ENCODE measurements at places on chromosomes 13 and 19. TPM values are rescaled to one million over a fixed set of nuclear protein-coding genes. Genes with fewer than 3 reads are reported as not detected.

DNA sequence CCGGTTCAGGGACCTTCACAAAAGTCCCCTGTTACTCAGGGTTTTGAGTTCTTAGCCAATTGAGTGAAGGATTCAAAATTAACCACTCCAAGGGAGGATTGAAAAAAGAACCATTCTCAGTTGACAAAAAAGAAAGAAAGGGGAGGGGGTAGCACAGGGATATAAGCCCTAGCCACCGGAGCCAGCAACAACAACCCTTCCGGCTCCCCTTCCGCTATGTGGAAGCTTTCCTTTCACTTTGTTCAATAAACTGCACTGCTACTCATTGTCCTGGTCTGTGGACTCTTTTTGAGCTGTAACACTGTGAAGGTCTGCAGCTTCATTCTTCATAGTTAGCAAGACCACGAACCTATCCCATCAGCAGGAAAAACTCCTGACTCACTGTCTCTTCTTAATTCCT is 1488.1 kb upstream of the PRR20A start:
- DNase-seq: no peak

- peak; percentile 57 for DNase-seq
Observed at GRCh38 chr13:25881971-25882451, 169.8 kb downstream of the SHISA2 start.

- no peak for DNase-seq
Observed at GRCh38 chr13:51632591-51633362, 48.5 kb downstream of the WDFY2 start.

DNA sequence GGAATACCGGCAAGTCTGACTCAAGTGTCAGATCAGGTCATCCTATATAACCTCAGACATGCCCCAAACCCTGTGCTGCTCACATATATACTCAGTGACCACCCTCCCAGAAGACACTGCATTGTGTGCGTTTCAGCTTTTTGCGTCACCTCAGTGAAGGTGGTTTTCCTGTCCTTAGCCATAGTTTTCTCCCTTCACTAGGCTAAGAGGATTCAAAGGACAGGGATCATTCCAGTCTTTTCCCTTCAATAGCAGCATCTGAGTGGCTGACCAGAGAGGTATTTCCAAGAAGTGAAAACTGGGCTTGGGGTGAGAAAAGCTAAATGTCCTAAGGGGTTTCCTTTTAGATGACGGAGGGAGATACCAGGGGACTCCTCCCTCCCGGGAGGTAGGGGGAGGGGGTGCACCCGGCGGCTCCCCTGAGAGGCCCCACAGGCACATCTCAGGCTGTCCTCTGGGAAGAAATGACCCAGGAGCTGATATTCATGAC is 12.7 kb upstream of the OR10H1 start:
- DNase-seq: no peak

- no peak for DNase-seq
Observed at GRCh38 chr19:41668315-41668714, 19.8 kb downstream of the CEACAM7 start.

DNA sequence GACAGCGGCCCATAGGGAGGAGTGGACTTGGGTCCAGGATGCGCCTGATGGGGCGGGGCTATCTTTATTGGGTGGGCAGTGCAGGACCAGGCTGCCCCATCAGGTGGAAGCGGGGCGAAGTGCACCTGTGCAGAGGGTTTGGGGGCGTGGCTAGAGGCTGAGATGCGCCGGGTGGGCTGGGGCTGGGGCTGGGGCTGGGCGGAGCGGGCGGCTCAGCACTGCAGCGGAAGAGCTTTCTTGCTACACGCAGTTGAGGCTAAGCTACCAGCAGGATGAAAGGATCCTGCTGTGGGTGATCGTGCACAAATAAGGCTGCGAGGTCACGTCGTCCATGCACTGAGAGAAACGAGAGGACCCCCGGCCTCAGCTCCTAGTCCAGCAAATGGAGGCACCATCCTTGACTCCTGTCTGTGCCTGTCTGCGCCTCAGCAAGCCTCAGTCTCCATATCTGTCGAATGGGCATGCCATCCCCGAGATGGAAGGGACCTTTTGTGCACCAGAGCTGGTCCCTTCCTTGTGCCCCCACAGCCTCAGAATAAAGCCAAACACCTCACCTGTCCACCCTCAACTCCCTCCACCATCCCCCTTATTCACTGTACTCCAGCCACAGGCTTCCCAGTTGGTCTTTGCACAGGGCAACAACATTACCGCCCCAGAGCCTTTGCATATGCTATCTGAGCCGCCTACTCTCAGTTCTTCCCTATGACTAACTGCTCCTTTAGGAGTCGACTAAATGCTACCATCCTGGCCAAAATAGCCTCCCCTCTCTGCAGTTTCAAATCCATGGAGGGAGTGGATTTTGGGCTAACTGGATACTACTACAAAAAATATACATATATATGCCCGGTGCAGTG is 21.0 kb upstream of the HOMER3 start:
- no peak for DNase-seq

GRCh38 chr19:13597640-13598039 is 91.4 kb upstream of the CACNA1A start:
- DNase-seq: peak; percentile 60

WBP4 gene
- 12.6 TPM for total RNA-seq

SHC2 gene
- total RNA-seq: 3.3 TPM

RNF17 gene
- not detected for total RNA-seq

NMRK2 gene
- total RNA-seq: not detected

SYNGR4 gene
- total RNA-seq: not detected

TRPC4 gene
- 1.7 TPM for total RNA-seq

RFXANK gene
- total RNA-seq: 65.2 TPM

PSG1 gene
- 0.51 TPM for total RNA-seq
